COR-L47 (cell line): ENCODE measurements at places on chromosomes 4 and X.

GRCh38 chrX:103685396-103685795 is 1.1 kb downstream of the MORF4L2 start:
- no peak for DNase-seq

- DNase-seq, result no peak
Measured at GRCh38 chrX:133880032-133880443, 105.4 kb downstream of the GPC3 start.

DNA sequence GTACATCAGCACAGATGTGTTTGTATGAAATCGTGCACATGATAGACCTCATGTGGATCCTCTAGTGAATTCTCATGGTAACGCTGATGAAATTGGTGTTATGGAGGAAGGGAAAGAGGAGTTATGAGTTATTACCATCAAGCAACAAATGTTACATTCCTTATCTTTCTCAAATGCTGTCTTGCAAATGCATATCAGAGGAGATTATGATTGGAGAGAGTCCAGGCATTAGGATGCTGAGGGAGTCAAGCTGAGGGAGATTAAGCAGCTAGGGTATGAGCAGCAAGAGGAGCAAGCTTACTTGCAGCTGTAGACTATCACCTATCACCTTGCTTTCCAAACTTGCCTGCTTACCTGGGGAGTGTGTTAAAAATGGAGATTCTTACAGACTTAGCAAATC is 36.8 kb upstream of the SFRP2 start:
- no peak for DNase-seq

GRCh38 chr4:36351082-36351666 is 69.8 kb downstream of the DTHD1 start:
- DNase-seq, result peak; percentile 51

DNA sequence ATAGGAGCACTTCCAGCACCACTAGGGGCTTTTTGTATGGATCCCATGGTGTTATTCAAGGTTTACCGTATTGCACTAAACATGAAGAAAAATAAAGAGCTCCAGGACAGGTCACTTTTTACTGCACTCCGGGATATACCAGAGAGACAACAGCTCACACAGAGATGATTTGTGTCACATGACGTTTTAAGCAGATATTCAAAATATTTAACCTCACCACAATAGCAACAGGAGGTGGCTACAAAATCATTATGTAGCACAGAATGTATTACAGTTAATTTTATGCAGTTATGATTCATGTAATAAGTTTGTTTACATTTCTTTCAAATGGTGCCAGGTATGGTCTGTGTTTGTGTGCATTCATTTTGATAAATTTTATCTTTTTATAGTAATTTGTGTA is 100.6 kb downstream of the LUZP4 start:
- DNase-seq, result no peak

GRCh38 chr4:176611381-176611780 is 181.3 kb downstream of the VEGFC start:
- no peak for DNase-seq

- no peak for DNase-seq
Measured at GRCh38 chrX:356385-357034, 30.2 kb downstream of the PPP2R3B start.

DNA sequence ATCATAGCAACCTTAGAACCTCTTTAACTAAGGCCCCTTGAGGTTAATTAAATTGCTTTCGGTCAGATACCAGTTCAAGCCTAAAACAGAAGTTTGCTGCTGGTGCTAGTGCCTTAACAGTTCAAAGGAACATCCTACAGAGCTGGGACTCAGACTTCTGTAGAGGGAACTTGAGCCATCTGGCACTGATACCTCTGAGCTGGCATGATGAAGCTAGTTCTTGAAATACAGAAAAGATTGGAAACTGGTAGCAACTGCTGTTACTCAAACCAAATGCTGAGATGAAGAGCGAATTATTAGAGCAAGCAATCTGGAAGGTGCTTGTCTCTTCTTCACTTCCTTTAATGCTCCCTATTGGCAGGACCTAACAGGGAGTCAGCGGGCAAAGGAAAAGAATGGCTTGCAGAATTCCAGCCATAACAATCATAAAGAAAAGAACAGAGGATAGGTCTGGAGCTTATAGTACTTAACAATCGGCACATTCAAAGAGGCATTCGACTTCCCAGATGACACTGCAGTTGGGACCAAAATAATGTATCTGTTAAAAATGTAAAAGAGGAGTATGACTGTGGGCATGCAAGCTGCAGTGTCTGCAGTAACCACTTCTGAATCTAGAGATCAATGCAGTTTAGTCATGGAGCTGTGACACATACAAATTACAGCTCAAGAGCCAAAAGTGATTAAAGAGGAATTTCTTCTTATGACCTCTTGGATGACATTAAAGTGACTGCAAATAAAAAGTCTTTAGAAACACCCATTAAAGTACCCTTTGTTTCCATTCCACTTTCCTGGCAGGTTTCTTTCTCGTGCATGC is 298.9 kb downstream of the PDGFC start:
- no peak for DNase-seq

DNA sequence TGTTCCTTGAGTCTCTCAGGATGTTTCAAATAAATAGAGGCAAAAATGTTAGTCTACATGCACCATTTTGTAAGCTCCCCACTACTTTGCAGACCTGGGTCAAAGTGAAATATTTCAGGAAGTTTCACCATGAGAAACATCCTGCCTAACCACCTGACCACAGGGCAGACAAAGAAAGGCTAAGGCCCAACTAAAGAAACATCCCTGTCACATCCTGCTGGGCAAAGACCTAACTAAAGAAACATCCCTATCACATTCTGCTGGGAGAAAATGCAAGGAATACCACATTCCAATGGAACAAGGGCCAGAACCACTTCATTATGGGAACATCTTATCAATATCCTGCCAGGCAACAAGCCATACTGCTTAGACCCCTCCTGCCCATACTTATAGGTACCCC is 1303.4 kb downstream of the TECRL start:
- no peak for DNase-seq

DNA sequence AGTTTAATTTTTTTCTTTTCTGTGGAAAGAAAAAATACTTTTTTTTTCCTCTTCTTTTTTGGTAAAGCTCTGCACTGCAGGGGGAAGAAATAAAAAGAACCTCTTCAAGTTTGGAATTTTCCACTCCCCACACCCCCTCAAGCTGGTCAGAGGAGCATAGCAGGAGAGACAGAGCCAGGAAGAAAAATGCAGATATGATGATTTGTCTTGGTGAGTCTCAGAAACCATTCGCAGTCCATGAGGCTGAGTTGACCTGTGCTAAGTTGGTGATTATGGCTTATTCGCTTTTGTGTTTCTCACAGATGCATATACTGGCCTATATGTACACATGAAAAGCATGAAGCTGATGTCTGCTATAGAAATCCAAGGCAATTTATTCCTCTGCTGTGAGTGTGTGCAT is 205.9 kb downstream of the LDB2 start:
- DNase-seq, result no peak

DNA sequence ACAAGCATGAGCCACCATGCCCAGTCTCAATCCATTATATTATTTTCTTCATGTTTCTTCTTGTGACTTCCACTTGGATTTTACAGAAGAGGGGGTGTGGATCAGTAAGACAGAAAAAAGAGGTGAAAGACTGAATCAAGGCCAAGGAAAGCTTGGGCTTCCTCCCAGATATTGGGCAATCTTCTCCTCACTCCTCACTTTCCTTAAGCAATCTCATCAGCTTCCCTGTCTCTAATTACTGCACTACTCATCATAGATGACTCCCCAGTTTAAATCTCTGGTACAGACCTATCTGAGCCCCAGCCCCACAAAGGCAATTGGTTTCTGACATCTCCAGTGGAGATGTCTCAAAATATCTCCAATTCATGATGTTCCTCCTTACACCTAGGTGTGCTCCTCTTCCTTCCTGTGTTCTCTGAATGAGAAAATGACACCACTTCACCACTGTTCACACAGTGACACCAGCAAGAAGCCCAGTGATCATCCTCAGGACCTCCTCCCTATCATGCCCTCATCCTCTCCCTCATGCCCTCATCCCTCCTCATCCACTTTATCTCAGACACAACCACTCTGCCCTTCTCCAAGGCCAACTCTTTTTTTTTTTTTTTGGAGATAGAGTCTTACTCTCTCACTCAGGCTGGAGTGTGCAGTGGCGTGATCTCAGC is 44.8 kb upstream of the HERC6 start:
- no peak for DNase-seq

DNA sequence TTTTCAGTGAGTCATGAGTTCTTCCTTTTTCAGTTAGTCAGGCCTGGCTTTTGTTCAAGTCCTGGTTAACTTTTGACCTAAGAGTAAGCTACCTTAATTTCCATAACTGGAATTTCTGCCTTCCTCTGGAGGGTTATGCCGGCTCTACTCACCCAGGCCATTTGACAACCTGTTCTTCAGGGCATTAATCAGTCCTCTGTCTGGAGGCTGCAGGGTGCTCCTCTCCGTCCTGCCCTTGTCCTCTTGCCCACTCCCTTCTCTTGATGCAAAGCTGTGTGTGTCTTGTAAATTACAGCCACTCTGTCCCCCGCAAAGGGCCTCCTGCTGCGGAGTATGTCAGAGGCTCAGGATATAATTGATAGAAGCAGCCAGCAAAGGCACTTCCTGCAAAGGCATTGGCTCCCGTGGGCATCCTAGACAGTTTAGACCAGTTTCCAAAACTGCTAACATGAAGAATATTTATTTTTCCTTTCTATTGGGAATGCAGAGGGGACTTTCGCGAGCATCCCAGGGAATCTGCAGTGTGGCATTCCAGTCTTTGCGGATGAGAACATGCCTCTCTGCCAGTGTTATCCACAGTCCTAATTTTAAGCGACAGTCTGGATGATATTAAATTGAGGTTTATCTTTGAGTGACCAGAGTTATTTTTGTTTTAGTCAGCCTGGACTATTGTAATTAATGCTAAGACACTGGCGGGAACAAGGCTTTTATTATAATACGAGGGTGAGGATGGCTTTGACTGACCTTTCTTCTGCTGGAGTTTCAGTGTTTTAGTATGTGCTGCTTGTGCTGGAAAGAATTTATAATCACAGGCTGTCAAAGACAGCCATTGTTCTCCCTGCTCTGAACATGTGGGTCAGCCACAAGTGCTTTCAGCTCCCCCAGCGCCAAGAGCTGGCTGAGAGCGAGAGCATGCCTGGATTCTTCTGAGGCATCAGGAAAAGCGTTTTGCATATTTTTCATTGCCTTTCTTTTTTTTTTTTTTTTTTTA is 74.2 kb downstream of the LIMCH1 start:
- DNase-seq, result peak; percentile 69

DNA sequence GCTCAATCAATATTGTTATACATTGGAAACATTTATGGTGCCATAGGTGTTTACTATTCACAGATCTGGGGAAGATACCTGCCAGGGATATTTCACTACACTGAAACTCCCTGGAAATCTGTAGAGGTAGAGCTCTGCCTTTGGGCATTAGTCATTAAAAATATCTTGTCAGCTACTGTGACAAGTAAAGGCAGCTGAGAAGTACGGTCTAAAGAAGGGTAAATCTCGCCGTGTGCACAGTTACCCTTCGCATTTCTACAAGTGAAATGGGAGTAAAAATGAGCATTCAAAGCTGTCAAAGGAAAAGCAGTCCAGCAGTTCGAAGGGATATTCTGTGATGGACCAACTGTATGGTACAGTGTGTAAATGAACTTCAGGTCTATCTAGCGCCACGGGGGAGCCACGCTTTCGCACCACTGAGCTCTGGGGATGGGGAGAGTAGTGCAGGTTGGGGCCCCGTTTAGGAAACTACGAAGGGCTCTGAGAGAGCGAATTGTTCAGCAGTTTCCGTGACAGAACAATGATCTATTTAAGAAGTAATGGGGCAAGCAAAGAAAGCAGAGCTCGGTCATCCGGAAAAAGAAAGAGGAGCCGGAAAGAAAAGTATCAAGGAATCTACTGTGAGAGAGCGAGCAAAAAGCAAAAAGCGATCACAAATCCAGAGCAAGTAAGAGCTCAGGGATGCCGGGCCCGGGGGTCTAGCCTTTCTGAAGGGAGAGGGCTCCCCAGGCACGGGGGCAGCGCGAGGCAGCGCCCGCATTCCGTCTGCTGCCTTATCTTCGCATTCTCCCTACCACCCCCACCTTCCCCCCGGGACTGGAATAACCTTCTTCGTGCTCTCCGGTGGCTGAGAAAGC is 646 bp downstream of the TIGD4 start:
- DNase-seq, result no peak
